Stimulated activated CD4-positive, alpha-beta T cell treated with anti-CD3 and anti-CD28 coated beads, Interleukin-12 subunit alpha, Interleukin-12 subunit beta, amount 100 ng/mL, for 24 hours (primary cell): ENCODE measurements at places on chromosomes 12 and 14.

DNA sequence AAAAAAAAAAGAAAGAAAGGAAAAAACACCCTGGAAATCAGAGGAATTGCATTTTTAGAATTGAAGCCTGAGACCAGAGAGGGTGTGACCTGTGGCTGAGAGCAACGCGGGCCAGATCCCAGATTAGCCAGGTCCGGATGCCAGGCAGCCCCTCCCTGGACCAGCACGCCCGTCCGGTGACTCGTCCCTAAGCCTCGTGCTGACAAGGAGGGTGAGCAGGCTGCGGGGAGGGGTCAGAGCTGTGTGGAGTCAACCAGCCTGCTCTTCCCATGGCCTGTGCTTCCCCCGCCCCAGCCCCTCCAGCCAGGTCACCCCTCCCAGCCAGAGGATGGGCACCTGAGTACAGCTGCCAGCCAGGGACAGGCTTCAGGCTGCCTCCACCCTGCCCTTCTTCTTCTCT lies 4.2 kb upstream of the KLC1 start:
- no peak for DNase-seq

DNA sequence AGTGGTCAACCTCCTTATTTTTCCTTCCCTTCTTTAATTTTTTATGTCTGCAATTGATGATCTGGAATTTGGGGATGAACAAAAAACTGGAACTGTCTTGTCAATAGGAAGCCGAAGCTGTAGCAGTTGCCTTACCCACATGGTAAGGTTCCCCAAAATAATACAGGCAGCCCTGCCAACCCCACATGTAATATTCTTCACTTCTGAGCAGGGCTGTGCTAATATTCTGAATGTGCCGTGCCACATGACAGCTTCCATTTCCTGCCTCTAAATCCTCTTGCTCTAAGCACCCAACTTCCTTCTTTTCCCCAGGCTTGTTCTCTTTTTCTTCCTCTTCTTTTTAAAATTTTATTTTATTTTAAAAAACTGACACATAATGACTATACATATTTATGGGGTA lies 39.6 kb downstream of the GPATCH2L start:
- DNase-seq, result no peak

GRCh38 chr14:61812347-61813095 lies 50.3 kb downstream of the SNAPC1 start:
- no peak for DNase-seq

- no peak for DNase-seq
Observed at GRCh38 chr14:59251811-59252771, 63.6 kb downstream of the DAAM1 start.

- no peak for DNase-seq
Observed at GRCh38 chr14:58963873-58964597, 224.4 kb upstream of the DAAM1 start.

DNA sequence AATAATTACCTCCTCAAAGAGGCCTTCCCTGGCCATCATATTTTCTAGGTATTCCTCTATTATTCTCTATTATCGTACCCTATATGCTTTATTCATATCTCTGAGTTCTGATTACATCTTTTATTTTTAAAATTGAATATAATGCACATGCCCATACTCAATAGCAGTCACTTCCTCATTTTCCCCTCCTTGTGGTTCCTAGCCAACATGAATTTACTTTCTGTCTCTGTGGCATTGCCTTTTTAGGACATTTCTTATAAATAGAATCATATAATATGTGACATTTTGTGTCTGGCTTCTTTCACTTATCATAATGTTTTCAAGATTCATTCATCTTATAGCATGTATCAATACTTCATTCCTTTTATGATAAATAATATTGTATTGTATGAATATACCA lies 74.4 kb upstream of the TRHDE start:
- DNase-seq, result no peak

DNA sequence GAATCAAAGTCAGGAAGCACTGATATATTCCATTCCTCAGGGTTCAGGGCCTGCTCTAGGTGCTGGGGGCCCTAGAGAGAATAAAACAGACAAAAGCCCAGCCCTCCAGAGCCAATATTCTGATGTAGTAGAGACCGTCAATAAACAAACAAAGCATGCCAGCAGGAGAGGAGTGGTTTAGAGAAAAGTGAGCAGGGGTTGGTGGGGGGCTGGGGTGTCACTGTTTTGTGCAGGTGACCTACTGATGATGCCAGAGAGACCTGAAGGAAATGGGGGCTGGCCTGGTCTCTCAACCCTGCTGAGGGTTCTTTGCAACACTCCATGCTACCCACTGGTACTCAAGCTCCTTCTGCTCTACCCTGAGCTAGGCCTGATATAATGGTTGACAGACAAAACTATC lies 26.5 kb downstream of the IL26 start:
- DNase-seq, result no peak

DNA sequence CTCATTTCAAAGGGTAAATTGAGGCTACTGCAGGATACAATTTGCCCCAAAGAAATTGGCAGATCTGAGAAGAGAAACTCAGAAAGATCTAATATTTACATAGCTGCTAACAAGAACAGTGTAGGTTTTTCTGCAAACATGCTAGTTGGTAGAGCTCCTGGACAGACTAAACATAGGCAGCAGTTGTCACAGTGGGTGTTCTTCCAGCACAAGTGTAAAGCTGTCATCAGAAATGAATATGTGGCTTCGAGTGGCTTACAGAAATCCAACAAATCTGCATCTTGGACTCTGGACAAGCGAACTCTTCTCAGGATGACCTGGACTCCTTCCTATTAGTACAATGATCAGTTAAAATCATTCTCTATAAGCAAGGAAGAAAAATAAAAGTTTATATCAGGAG lies 5.9 kb downstream of the CBX5 start:
- DNase-seq, result no peak

- no peak for DNase-seq
Observed at GRCh38 chr12:117240081-117240755, 49.9 kb upstream of the FBXO21 start.

DNA sequence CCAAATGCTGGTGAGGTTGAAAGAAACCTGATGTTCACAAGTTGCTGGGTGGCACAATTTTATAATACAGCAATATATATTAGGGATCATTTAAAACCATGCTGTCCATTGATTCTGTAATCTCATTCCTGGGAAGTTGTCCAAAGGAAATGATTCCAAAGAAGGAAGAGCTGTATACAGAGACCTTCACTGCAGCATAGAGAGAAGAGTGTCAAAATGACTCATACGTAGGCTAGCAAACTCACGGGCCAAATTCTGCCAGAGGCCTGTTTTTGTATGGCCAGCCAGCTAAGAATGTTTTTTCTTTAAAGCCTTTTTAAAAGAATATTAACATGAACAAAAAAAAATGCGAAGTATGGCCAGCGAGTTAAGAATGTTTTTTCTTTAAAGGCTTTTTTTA lies 69.2 kb upstream of the MED13L start:
- DNase-seq, result no peak

- no peak for DNase-seq
Observed at GRCh38 chr12:16300736-16301135, 23.3 kb upstream of the SLC15A5 start.

GRCh38 chr12:114006482-114007425 lies 40.6 kb upstream of the RBM19 start:
- DNase-seq, result no peak
